ENCODE measurements at places on chromosomes 5 and 9.

GRCh38 chr5:147451193-147451592 lies 58.7 kb downstream of the DPYSL3 start:
- DNase-seq, result no peak

GRCh38 chr5:169290895-169291294 lies 10.0 kb downstream of the SLIT3 start:
- DNase-seq, result no peak

- DNase-seq, result no peak
These were observed 101.9 kb downstream of the LNPEP start for GRCh38 chr5:97037819-97038218.

DNA sequence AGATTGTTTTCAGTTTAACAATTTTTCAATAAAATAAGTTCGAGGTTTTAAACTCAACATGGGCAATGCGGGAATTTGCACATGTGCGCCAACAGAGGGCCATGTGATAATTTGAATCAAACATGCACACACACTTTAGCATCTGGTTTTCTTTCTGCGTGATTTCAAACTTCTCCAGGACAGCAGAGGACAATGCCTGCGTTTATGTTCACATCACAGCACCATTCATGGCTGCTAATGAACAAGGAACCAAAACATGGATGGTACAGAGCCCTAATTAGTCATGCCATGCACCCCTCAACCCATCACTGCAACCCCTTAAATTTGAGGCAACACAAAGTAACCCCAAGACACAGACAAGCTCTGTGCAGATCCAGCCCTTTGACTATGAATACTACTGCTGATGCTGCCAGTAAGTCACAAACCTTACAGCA lies 2.8 kb downstream of the SHC3 start:
- DNase-seq, result no peak

DNA sequence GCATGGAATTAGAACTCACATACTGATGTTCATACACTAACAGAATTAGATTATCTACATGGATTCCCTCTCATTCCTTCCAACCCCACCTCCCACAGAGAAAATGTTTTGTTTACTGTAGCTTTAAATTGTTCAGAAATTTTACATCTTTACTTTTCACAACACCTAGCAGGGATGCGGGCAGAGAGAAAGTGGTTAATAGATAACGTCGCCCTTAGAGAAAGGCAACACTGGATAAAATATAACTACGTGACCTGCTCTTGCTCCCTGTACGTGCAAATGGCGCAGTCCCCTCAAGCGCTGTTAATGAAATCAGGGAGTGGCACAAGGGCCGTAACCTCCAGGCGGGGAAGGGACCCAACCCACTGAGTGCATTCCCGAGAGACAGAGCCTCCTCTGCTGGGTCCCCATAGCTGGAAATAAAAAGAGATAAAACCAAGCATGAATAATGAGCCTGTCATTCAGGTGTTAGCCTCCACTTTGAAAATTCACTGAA lies 125.3 kb upstream of the DAPK1 start:
- DNase-seq, result no peak

DNA sequence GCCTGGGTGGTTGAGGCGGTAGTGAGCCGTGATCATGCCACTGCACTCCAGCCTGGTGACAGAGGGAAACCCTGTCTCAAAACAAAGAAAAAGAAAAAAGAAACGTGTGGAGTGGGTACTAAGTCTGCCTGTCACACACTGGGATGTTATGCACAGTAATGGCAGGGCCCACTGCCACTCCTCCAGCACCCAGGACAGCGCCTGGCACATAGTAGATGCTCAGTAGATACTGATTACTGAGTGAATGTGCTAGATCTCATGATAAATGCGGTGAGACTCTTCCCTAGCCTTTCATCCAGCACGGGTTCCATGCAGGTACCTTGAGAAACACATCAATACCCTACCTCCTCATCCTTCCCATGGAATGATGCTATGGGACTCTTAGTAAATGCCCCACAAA lies 87.4 kb upstream of the HSPA9 start:
- DNase-seq, result no peak

DNA sequence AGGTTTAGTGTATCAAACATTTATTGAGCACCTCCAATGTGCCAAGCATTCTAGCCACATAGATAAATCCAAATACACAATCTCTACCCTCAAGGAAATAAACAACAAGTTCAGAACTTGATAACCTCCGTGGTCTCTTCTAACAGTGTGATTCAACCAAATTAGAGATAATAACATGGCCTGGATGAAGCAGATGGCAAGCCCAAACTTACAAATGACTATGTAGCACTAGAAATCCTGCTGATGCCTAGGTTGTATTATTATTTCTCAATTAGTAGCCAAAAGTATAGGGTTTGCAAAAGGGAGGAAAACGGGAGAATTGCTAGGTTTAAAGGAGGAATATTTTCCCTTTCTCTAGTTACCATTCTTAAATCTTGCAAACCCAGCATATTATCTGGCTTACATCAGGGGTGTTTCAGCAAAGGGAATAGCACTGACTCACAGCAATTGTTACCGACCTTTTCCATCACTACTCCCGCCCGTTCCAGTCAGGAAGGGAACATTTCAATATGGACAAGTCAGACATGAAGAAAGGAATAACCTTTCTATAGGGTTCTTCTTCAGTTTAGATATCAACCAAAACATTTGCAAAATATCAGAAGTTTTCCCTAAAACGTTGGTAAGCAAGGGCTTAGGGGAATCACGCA lies 2.3 kb downstream of the DPYSL3 start:
- no peak for DNase-seq

DNA sequence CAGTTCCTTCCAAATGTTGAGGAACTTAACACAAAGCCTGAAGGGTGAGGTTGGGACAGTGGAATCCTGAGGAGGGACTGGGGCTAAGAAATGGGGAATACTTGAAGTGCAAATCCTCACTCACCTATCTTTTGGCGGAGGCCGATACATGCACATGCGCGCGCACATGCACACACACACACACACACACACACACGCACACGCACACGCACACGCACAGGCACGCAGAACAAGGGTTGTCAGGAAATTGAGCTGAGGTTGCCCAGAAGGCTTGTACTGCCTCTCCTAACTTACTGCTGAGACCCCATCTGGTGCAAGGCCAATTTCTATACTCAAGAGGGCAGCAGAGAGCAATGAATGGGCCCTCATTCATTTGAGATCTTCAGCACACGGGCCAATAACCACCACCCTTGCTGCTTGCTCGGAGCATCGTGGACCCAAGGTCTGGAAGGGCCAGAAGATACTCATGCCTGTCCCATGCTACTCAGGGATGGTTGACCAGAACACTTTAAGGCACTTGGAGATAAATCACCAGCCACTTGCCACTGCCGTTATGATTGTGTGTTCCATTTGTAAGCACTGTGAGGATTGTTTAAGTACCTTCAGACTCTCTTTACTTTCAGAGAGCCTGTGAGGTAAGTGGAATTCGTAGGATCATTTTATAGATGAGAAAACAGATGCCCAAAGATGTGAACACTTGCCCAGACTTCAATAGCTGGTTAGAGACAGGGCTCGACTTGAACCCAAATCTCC lies 21.5 kb downstream of the BTF3 start:
- no peak for DNase-seq

DNA sequence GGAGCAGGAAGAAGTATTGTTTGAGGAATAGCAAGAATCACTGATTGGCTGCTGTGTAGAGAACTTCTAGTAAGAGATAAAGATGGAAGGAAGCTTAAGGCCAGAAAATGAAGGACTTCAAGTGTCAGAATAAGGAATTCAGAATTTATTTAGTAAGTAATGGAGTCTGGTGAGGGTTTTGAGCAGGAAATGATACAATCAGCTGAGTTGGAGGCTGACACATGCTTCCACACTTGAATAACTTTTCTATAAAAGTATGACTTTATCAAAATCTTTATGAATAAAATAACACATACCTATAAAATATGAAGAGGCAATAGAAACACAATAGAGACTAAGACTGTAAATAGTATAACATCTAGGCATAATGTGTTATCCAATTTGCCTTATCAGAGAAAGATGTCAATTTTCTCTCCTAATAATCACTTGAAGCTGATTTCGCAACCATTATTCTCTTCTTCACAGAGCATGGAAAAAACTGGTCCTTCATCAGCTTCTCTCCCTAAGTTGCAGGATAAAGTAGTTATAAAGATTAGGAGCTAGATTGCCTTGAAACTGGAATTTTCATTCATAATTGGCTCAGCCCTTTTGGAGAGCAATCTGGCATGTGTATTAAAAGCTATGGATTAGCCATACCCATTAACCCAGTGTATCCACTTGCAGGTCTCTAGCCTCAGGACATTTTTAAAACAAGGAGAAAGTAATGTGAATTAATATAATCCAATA lies 143.4 kb downstream of the ZNF608 start:
- no peak for DNase-seq

DNA sequence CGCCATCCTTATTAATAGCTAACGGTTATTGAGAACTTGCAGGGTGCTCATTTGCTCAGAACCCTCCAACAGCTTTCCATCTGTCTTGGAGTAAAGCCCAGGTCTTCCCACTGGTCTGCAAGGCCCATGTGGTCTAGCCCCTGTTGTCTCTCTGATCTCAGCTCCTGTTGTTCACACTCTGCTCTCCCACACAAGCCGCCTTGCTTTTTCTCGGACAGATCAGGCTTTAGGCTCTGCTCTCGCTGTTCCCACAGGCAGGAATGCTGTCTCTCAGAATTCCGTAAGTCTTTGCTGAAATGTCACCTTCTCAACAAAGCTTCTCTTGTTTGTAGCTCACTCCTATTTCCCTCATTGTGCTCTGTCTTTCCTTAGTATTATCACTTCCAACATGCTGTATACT lies 34.3 kb downstream of the GPR107 start:
- DNase-seq, result no peak

- no peak for DNase-seq
These were observed 38.3 kb upstream of the FAM120AOS start for GRCh38 chr9:93491593-93492232.

- DNase-seq, result no peak
These were observed 1.4 kb downstream of the LHX3 start for GRCh38 chr9:136203408-136204144.

- DNase-seq, result no peak
These were observed 16.2 kb upstream of the ITGA1 start for GRCh38 chr5:52771343-52772039.

All from GOT3 (cell line).